H54 (cell line): ENCODE measurements at places on chromosomes 6 and 20.

- DNase-seq, result no peak
Observed at GRCh38 chr6:11730641-11731040, 48.0 kb downstream of the ADTRP start.

GRCh38 chr20:60480950-60481742 is 522.9 kb downstream of the CDH26 start:
- DNase-seq, result no peak

GRCh38 chr20:39658662-39659409 is 696.7 kb downstream of the DHX35 start:
- no peak for DNase-seq

DNA sequence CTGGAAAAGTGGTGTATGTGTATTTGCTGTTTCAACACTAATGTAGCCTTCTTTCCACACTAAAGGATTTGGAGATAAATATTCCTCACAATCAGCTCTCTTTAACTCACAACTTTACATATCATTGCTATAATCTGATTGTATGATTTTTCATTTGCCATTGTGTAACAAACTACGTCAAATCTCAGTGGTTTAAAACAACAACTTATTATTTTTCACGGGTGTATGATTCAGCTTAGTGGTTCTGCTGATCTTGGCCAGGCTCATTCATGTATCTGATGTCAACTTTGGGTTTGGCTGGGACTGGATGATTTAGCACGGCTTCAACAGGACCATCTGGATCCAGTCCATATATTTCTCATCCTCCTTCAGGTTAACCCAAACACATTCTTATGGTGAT is 55.4 kb upstream of the TMX4 start:
- no peak for DNase-seq

- no peak for DNase-seq
Observed at GRCh38 chr6:133394630-133395029, 153.5 kb downstream of the EYA4 start.

GRCh38 chr6:164168595-164168994 is 754.1 kb downstream of the QKI start:
- no peak for DNase-seq

- DNase-seq, result no peak
Observed at GRCh38 chr20:63128956-63129355, 87.0 kb downstream of the YTHDF1 start.

GRCh38 chr6:87929843-87930288 is 117.8 kb upstream of the SPACA1 start:
- DNase-seq, result peak; percentile 65

DNA sequence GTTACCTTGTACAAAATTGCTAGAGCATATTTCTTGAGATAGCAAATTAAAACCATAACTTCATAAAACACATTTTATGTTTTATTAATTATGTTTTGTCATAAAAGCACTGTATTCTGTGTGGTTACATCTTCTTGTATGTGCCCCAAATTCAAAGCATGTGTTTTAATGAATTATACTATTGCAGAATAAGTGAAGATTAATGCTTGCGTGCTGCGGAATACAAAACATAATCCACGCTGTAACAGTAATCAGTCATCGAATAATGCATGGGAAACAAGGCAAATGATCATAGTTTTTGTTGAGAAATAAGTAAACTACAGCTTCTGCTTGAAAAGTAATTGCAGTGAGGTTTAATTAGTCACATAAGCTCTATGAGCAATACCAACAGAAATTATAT is 459.2 kb upstream of the SOX4 start:
- DNase-seq, result no peak

DNA sequence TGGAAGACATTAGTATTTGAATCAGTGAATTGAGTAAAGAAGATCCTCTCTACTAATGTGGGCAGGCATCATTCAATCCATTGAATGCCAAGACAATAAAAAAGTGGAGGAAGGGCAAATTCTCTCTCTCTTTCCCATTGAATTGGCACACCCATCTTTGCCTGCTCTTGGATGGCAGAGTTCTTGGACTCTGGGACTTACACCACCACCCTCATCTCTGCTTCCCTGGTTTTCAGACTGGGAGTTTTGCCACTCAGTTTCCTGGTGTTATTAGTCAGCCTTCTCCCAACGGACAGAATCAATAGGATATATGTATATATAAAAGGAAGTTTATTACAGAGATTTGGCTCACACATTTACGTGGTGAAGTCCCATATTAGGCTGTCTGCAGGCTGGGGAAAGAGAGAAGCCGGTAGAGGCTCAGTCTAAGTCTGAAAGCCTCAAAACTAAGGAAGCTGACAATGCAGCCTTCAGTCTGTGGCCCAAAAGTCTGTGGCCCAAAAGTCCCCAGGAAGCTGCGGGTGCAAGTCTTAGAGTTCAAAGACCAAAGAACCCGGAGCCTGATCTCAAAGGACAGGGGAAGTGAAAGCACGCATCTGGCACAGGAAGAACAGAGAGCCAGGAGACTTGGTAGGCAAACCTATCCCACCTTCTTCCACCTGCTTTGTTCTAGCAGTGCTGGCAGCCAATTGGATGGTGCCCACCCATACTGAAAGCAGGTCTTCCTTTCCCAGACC is 64.4 kb downstream of the SMPDL3A start:
- no peak for DNase-seq

DNA sequence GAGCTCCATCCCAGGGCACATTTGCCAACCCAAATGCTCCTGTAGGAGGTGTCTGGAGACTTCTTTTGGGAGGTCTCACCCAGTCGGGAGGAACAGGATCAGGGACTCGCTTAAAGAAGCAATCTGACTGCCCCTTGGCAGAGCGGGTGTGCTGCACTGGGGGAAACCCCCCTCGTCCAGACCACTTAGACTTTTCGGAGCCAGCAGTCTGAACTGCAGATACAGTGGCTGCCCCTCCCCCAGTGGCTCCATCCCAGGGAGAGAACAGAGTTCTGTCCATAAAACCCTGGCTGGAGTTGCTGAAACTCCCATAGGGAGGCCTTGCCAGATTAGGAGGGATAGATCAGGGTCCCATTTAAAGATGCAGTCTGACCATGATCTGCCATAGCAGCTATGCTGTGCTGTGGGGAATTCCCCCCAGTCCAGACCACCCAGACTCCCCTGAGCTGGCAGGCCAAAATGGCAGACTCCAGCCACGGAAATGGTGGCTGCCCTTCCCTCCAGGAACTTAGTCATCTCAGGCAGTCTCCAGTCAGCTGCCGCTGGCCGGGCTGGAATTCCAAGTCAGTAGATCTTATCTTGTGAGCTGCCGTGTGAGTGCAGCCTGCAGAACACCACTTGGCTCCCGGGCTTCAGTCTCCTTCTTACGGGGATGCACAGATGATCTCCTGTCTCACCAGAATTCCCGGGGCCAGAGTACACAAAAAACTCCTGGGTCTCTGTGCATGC is 278.1 kb upstream of the SASH1 start:
- peak; percentile 0 for DNase-seq

GRCh38 chr20:15138548-15139126 is 801.2 kb upstream of the FLRT3 start:
- DNase-seq, result no peak

DNA sequence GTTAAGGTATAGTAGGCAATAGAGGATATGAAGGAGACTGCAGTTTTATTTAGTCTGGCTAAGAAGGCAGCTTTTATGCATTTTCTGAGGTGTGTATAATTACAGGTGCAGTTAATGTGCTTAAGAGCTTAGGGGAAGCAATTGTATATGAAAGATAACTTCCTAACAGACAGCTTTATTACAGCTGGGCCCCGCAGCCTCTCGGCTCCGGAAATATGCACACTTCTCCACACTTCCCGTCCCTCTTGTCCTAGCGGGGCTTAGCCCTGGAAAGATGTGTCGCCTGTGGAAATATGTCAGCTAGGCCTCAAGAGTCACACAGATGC is 178.4 kb upstream of the ARID1B start:
- no peak for DNase-seq

GRCh38 chr20:44041001-44041400 is 126.3 kb downstream of the TOX2 start:
- DNase-seq, result no peak

- no peak for DNase-seq
Observed at GRCh38 chr6:150324044-150324443, 44.8 kb upstream of the IYD start.

GRCh38 chr6:125095580-125096301 is 57.8 kb upstream of the TPD52L1 start:
- no peak for DNase-seq

GRCh38 chr20:56985066-56985685 is 281.3 kb downstream of the BMP7 start:
- no peak for DNase-seq

DNA sequence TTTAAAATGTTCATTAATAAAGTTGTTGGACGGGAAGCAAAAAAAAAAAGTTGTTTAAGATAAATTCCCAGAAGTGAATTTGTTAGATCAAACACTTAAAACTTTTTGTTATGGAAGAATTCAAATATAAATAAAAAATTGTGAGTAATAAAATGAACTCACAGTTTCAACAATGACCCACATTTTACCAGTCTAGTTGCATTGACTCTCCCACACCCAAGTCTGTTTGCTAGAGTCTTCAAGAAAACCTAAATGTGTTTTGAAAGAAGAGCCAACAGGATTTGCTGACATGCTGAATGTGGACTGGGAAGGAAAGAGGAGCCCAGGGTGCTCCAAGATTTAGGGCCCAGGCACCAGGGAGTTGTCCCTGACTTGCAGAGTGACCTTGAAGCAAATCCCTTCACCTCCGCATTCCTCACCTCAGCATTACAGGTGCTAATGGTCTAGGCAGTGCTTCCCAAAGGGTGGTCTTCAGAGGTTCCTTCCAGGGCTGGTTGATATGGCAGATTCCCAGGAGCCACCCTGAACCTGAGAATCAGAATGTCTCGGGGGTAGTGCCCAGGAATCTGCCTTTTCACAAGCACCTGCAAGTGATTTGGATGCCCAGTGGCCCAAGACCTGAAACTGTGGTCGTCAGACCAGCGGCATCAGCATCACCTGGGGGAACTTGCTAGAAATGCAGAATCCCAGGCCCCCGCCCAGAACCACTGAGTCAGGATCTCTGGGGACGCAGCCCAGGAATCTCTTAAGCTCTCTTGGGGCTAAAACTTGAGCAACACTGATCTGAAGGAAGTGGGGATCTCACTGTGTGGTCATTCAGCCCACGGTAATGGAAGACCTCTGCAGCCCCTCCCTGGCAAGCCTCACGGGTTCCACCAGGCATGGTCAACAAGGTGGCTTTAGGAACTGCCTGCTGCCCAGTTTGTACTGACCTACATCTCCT is 31.1 kb downstream of the POFUT1 start:
- no peak for DNase-seq

- DNase-seq, result no peak
Observed at GRCh38 chr6:128282961-128283360, 237.4 kb downstream of the PTPRK start.

DNA sequence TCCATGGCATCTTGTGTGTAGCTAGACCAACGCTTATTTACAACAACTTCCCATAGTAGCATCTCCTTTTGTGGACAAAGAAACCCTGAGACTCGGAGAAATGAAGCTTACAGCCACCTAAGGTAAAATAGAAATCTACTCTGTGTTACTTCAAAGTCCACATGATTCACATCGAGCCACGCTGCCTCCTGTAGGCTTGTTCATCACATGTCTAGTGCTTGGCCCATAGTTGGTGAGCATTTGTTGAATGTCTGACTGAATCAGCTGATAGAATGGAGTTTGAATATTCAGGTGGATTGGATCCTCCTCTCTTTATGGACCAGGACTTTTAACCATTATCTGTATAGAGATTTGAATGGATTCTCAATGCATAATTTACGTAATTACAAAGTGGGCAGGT is 130.7 kb downstream of the CCDC170 start:
- no peak for DNase-seq

DNA sequence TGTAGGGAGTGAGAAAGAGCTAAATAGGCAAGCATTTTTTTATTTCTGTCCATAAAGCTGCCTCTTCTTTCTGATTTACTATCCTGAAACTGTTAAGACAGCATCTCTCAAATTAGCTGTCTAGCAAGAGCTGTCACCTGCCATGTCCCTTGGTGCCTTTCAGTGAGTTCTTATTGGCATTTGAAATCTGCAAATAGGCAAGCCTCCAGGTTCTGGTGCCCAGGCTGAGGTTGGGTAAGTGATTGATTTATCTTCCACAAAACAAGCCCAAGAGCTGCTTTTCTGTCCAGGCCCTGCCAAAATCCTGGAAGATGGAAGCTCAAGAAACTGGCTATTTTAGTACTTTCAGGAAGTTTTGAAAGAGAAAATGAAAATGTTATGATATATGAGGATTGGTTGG is 22.4 kb downstream of the MANEA start:
- DNase-seq, result no peak

DNA sequence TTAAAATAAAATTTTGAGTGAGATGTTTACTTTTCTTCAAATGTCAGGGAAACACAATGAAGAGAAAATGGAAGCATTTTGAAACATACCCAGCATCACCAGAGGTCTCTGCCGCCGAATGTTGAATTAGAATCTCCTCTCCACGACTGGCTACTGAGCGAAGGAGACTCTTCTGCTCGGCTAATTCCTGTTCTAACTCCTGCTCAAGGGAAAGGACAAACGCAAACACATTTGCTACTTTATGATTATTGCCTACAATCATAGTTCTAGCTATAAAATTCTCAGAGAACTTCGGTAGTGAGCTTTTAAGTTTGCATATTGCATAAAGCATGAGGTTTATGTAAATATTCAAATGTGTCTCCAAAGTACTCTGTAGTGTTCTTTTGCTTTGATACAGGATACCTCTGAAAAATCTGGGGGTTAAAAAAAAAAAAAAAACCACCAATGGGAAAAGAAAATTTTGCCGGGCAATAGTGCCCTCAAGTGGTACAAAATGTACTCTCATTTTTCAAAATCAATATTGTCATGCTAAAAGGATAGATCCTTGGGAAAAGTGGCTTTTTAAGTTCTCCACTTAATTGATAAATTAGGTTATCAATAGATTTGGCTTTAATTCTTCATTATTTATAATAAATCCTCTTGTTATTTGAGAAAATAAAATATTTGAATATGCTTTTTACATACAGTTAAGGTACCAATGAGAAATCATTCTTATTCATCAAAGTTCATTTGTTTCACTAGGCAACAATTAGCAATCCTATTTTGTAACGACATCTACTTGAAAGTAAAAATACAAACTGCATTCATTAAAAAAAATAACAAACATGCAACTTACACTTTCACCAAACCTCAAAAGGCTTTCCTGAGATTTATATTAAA is 369.0 kb downstream of the SYNE1 start:
- no peak for DNase-seq

- DNase-seq, result no peak
Observed at GRCh38 chr6:18976966-18977365, 589.8 kb downstream of the RNF144B start.

DNA sequence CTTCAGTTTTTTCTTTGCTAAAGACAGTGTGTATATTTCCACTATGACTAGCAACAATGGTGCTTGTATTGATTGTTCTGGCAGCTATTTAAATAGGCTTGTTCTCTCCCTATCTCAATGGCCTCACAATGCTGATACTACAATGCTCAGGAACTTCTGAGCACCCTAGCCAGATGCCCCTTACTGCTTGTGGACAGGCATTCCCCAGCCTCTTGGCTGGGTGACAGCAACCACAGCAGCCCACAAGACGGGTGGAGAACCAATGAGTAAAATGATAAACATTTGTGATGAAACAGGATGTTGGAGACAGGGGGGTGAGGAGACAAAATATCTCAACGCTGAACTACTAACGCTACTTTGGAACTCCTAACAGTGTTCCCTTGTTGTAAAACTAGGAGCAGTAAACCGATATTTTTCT is 42.3 kb downstream of the HIVEP2 start:
- DNase-seq, result peak; percentile 25
